Urothelium cell line (cell line): ENCODE measurements at places on chromosomes 12 and 14.

DNA sequence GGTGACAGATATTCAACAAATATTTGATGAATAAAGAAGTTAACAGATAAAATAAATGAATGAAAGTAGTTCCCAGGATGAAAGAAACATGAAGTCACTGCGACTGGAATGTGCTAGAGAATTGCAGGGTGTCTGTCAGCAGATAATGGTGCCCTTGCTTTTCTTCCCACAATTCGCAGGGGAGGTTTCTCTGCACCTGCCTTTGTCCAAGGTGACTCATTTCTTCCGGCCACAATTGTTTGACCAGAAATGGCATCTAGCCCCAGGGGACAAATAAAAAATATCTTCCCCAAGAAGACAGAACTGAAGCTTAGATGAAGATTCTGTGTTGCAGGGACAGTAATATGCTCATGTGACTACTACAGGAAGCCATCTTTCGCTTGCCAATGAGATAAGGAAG, 316.1 kb upstream of the TBX3 start:
- DNase-seq: peak; percentile 87

DNA sequence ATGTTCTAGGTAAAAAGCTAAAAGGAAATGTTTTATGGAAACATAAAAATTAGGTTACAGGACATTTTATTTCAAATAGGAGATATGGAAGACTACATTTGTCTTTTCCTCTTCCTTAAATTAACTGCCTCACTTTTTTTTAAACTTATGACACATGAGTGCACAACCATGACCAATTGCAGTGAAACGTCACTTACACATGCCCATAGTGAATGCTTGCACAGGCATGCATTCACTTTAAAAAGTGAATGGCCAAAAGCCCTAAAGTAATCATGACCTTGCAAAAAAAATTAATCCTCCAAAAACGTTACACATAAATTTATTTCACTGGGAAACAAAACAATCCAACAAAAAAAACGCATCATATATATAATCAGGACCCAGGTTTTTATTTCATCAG, 343.2 kb upstream of the TMTC1 start:
- no peak for DNase-seq

GRCh38 chr12:64219145-64219544, 3.0 kb downstream of the KICS2 start:
- no peak for DNase-seq

GRCh38 chr14:49919825-49920659, 27.2 kb downstream of the ARF6 start:
- DNase-seq: no peak

GRCh38 chr12:40192704-40193255, 32.0 kb upstream of the LRRK2 start:
- no peak for DNase-seq

DNA sequence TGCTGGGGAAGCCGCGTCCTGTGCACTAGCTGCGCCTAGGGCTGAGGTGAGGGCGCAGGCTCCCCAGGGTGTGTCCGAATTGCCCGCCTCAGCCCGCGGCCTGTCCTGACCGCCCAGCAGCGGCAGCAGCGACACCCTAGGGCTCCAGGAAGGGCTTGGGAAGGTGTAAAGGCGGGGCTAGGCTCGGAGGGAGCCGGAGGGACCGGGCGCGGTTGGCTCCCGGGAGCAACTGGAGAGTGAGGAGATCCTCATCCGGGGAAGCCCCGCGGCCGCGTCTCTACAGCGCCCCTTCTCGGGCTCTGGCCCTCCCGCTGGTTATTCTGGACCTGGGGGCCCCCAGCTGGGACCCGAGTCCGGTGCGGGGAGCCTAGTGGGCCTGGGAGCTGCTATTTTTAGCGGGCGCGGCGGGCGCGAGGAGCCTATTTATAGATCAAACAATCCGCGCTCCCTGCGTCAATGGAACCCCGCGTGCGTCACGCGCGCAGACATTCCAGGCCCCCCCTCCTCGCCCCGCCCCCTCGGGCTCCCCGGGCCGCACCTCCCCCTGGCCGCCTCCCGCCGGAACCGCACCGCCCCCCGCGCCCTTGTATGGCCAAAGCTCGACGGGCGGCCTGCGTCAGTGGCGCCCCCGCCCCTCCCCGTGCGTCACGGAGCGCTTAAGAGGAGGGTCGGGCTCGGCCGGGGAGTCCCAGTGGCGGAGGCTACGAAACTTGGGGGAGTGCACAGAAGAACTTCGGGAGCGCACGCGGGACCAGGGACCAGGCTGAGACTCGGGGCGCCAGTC, at the start of gene NR4A1:
TSS of gene NR4A1 (plus strand) at position 685 of the 784 bp plus-strand sequence. CDS start 2,887 bp downstream, outside the sequence.
- peak; percentile 96 for DNase-seq

DNA sequence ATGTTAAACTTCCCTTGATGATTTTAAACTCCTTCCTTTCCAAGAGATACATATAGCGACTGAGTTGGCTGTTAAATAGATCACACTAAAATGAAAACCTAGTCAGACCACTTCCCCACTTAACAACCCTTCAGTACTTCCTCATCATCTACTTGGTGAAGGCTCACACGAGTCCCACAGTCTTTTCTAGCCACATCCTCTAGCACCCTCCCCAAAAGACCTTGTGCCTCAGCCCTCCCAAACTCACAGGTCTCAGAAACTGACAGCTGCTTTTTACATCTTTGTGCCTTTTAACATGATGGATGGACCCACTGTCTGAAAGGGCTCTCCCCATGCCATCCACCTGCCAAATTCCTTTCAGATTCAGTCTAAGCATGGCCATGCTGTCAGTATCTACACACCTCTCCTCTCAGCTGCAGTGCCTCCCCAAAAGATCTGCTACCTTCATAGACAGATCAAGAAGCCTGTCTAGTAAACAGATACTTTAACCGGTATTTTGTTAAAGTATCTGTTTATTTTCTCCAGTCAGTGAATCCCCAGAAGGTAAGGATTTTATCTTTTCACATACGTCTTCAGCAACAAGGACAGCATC, 65.1 kb upstream of the GPHB5 start:
- no peak for DNase-seq

DNA sequence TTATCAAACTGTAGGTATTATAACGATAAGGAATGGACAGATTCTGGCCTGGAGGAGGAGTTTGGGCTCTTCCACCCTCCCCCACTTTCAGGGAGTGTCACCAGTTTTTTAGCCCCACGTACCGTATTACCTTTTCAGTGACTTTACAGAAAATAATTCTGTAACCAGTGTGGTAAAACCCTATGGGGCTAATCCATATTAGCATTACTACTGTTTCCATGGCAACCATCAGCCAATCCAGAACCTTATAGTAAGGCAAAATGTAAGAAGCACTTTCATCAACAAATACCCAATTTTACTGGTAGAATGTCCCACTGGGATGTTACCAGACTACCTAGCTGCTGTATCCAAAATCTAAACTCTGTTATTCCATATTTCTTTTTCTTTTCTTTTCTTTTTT, 50.7 kb downstream of the BICDL1 start:
- DNase-seq: no peak

- peak; percentile 8 for DNase-seq
Measured at GRCh38 chr12:82527165-82527780, 159.4 kb upstream of the TMTC2 start.

GRCh38 chr14:33737446-33737845, 213.4 kb downstream of the EGLN3 start:
- peak; percentile 24 for DNase-seq

DNA sequence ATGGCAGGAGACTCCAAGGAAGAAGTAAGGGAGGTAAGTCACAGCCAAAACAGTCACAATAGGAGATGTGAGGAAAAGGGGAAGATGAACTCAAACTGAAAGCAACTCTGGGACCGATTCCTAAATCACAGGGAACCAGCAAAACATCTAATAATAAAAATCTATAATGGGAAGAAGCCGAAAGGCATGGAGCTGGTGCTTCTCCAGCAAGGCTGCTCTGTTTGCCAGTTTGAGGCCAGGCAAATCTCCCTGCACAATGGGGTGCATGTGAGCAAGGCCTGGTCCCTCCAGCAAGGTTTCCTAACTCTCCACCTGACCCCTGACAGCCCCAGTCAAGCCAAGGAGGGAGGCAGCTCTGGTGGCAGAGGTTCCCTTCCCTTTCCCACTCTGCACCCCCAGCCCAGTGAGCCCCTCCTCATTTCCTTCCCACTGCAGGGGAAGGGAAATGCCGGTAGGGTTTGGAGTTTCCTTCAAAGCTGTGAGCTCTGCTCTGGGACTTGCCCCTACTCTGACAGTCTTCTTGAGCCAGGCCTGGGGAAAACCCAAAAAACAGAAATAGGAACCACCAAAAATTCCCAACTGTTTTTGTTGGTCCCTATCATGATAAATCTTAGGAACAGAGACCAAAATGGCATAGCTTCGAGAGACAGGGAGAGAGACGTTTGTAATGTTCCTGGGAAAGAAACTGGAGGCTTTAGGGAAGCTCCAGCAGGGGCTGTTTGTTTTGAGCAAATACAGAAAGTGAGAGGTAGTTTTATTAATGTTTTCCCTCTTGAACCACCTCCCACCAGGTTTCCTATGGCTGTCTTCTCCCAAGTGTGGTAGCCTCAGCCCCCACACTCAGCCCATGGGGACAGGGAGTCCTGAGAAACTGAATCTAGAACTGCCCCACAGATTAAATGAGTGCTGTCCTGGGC, 34.6 kb downstream of the FMNL3 start:
- DNase-seq: no peak

DNA sequence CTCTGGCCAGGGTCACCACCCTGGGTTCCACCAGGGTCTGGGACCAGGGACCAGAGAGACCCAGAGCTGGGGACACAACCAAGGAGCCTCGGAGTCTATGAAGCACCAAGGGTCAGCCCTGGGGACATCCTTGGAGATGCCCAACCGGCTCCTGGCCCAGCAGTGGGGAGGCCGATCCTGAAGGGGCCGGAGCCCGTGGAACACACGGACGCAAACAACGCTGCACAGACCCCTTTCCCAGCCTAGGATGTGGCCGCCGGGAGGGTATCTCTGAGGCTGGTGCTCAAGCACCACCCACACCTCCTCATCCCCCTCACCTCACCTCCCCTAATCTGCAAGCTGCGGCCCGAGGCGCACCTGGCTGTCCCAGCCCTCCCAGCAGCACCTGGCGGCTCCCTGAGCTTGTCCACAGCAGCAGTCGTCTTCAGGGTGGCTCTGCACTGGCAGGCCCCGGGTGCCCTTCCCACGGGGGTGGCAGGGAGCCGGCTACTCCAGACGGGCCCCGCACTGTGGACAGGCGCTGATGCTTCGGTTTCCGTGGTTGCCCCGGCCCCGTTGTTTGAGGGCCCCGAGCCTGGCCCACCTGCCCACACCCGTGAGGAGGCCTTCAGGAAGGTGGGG, 146.8 kb upstream of the C14orf180 start:
- DNase-seq: no peak

- no peak for DNase-seq
Measured at GRCh38 chr14:60951776-60952435, 29.0 kb downstream of the TRMT5 start.

GRCh38 chr14:54627219-54627539, 60.3 kb downstream of the SAMD4A start:
- DNase-seq: no peak

DNA sequence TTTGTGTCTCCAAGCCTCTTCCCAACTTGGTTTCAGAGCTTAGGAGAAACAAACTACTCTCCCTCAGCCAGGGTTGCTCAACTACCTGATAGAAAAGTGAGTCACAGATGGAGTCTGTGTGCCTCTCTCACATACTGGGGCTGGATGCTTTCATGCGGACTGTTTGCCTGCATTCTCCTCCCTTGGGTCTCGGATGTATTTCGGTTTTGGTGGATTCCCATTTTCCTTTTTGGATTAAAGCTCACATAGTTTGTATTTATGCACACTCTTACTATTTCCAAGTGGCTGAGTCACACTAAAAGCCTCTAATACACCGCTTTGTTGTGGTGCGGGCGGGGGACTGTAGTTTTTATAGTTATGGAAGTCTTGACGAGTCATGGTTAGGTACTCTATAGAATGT, 505.4 kb downstream of the LRFN5 start:
- peak; percentile 21 for DNase-seq

- peak; percentile 0 for DNase-seq
Measured at GRCh38 chr12:34404377-34405285, 382.3 kb downstream of the ALG10 start.

DNA sequence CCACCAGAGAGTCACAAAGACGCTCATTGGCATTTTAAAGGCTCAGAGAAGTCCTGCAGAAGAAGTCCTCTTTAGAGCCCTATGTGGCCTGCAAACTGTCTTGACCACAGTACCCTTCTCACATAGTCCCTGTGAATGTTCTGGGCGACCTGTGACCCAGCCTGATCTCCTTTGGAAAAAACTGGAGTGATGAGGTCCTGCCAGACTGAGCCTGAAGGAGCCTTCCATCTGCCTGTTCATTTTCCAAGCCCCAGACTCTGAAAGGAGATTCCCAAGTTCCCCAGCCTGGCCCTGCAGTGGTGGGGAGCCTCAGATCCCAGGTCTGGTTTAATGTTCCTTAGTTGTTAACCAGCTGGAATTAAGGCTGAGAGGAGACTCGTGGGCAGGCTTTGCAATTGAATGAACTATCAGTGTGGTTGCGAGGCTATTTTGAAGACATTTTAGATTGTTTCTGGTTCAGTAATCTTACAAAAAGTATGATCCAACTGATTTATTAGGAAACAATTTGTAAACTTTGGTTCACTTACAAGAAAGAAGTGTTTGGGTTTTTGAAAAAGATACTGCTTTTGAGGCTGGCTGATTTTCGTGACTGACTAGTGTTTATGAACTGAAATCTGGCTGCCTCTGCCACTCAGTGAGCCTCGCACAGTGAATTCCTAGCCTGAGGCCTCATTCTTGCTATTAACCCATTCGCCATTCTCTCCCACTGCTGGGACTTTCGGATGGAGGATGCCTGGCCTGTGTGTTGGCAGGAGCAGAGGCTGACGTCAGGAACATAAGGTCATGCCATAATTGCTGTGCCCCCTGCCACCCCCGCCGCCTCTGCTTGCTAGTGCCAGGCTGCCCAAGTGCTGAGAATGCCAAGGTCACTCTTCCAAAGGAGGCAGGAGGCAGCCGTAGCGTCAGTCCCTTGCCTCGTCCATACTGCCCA, 249.0 kb downstream of the CACNA1C start:
- no peak for DNase-seq

- no peak for DNase-seq
Measured at GRCh38 chr12:87931812-87932211, 97.4 kb downstream of the C12orf50 start.

DNA sequence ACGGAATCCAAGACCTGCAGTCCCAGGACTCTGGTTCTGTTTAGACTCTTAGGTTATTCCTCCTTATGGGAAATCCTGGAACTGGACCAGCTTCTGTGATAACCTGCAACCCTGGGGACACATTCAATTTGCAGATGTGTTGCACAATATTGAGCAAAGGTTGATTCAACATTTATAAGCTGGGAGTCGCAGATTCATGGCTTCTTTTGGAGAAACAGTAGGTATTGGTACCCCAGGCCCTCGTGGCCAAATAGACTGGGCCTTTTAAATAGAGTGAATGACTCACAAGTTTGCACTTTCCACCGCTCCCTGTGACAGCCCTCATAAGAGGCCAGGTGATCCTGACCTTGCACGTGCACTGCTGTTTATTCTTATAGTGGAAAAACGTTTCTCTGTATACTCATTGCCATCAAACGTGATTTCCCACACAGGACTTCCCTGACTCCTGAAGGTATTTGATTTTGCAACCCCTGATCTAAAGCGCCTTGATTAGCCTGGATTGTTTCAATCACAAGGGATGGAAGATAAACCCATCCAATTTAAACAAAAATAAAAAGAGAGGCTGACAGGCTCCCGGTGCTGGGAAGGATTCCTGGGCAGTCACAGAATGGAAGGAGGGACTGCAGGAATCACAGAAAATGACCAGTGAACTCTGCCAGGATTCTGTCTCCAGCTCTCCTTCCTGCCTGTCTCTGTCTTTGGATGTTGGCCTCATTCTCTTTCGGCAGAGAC, 98.0 kb downstream of the VCPKMT start:
- peak; percentile 73 for DNase-seq

GRCh38 chr12:57049119-57049446, 846 bp downstream of the MYO1A start:
- no peak for DNase-seq
